ENCODE measurements at places on chromosomes 6 and 20. TPM values are rescaled to one million over a fixed set of nuclear protein-coding genes. Genes with fewer than 3 reads are reported as not detected.

Gene LGSN
- not detected for total RNA-seq

Gene CFAP61
- total RNA-seq = not detected

Gene ATXN1
- total RNA-seq = 34.3 TPM

Gene BPI
- not detected for total RNA-seq

Gene TFAP2C
- total RNA-seq = 20.0 TPM

Gene PTCRA
- total RNA-seq = not detected

Gene CTAGE9
- total RNA-seq = not detected

Gene SLC17A3
- not detected for total RNA-seq

All from mammary epithelial cell (primary cell).